ENCODE measurements at places on chromosomes 11 and 22.

DNA sequence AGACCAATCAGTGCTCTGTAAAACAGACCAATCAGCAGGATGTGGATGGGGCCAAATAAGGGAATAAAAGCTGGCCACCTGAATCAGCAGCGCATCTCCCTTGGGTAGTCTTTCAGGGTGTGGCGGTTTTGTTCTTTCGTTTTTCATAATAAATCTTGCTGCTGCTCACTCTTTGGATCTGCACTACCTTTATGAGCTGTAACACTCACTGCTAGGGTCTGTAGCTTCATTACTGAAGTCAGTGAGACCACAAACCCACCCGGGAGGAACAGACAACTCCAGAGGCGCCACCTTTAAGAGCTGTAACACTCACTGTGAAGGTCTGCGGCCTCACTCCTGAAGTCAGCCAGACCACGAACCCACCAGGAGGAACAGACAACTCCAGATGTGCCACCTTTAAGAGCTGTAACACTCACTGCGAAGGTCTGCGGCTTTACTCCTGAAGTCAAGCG, 175.5 kb upstream of the PDGFD start:
- H3K36me3 ChIP-seq = no peaks in the 10 kb centered on the region
- no peak overlapping the region for H3K27ac ChIP-seq
- no peaks in the 10 kb centered on the region for H3K27me3 ChIP-seq
- H3K4me1 ChIP-seq = no peaks in the 10 kb centered on the region

GRCh38 chr11:2807025-2807681, 78.4 kb downstream of the CDKN1C start:
- no peak overlapping the region for H3K4me3 ChIP-seq
- peaks cover 4% of the 10 kb centered on the region for H3K27me3 ChIP-seq
- DNase-seq = peak; percentile 15
- H3K36me3 ChIP-seq = no peaks in the 10 kb centered on the region
- H3K27ac ChIP-seq = peak overlapping the region; percentile 43
- peaks cover 12% of the 10 kb centered on the region for H3K4me1 ChIP-seq

GRCh38 chr11:61126256-61126655, 24.0 kb downstream of the CD5 start:
- H3K27me3 ChIP-seq = no peaks in the 10 kb centered on the region
- no peak for DNase-seq
- H3K27ac ChIP-seq = no peak overlapping the region
- H3K4me1 ChIP-seq = peaks cover 14% of the 10 kb centered on the region
- no peaks in the 10 kb centered on the region for H3K36me3 ChIP-seq

DNA sequence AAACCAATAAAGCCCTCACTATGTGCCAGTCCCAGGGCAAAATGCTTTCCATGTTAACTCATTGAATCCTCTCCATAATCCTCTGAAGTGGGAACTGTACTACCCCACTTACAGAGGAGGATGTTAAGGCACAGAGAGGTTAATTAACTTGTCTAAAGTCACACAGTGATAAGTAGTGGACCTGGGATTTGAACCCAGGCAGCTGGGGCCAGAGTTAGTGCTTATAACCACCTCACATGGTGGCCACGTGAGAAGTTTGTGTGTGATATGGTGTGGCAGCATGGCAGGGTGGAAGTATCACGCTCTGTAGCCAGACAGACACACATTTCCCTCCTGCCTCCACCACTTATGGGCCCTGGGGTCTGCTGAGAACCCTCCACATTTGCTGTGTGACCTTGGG, 16.5 kb downstream of the PARVG start:
- H3K36me3 ChIP-seq = no peaks in the 10 kb centered on the region
- no peak for DNase-seq
- H3K27ac ChIP-seq = no peak overlapping the region
- H3K4me3 ChIP-seq = no peak overlapping the region

DNA sequence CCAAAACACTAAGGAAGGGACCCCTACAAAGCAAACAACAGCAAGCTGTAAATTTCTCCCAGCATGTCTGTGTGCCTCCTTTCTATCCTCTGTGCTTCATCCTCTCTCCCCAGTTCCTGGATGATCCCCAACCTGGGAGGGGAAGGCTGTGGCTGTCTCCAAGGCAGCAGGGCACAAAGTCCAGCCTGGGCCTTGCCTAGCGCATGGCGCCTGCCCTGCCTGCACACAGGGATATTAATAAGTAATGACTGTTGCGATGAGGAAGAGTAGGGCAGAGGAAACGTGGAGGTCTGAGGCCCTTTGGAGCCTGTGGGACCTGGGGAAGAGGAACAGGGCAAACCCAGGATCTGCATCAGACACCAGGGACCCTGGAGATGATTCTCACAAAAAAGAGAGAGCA, 2.0 kb downstream of the USH1C start:
- no peak for DNase-seq
- H3K4me1 ChIP-seq = no peaks in the 10 kb centered on the region
- H3K27me3 ChIP-seq = no peaks in the 10 kb centered on the region
- H3K27ac ChIP-seq = no peak overlapping the region
- H3K36me3 ChIP-seq = no peaks in the 10 kb centered on the region
- H3K4me3 ChIP-seq = no peak overlapping the region

Data from gastrocnemius medialis (tissue), 4 donors.